Breast epithelium (tissue), 4 donors: ENCODE measurements at places on chromosomes 3 and 15. TPM values are rescaled to one million over a fixed set of nuclear protein-coding genes. Genes with fewer than 3 reads are reported as not detected.

DNA sequence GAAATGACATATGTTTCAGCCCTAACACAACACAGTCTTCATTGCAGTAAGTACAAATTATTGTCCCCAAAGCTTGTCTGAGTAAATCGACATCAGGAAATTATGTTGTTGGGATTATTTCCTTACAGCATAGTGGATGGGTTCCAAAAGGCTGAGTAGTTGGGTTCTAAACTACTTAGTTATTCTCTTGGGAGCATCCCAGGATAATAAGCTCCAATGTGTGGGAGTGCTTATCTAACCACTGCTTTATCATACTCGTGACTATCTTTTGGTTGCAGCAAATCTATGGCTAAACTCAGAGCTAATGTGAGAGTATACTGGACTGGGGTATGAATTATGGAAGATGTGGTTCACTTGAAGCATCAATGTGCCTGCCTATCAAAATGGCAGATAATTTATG lies 128.5 kb downstream of the RBMS3 start:
- DNase-seq = no peak

CCR4 gene
- 0.66 TPM for total RNA-seq

GRCh38 chr15:57035664-57036063 lies 117.2 kb downstream of the TCF12 start:
- DNase-seq = no peak

- DNase-seq = no peak
Measured at GRCh38 chr3:194727435-194728128, 41.9 kb downstream of the FAM43A start.

GRCh38 chr3:73718326-73719110 lies 93.8 kb upstream of the PDZRN3 start:
- no peak for DNase-seq

- no peak for DNase-seq
Measured at GRCh38 chr15:49423901-49424550, 984 bp downstream of the FGF7 start.

DNA sequence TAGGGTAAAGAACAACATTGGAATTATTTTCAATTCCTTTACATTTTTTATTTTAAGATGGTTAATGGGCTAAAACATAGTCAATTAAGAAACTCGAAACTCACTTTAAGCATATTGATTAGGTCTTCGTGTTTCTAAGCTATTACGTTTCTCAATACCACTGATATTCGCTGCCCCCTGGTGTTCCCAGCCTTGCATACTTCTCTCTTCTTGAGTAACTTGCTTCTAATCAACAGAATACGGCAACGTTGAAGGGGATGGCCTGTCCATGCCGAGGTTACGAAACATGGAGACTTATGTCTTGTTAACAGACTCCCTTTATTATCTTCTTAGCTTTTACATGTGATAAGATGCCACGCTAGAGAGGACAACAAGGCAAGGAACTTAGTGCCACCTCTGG lies 43.6 kb downstream of the ROBO1 start:
- DNase-seq = no peak

GRCh38 chr15:95804484-95804883 lies 526.0 kb upstream of the NR2F2 start:
- DNase-seq = no peak

- DNase-seq = no peak
Measured at GRCh38 chr3:4950351-4950784, 28.9 kb upstream of the BHLHE40 start.

GRCh38 chr3:38147421-38147820 lies 9.0 kb downstream of the MYD88 start:
- no peak for DNase-seq

DNA sequence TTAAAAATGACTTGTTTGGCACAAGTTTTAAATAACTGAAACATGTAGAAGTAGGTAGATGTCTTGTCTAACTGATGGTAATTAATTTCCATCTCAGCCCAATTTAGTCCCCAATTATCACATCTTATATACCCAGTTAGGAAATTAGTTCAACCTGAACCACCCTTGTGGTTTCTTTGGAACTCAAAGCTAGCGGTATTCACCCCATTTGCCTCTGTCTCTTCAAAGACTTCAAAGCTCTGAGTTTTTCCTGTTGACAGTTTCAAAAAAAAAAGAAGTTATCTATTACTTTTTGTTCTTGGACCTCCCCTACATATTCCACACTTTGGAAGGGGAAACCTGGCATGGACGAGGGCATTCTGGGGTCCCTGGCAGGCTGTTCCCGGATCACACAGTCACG lies 236.5 kb downstream of the KCNMB2 start:
- DNase-seq = no peak

TIMP4 gene
- 27.4 TPM for total RNA-seq

DNA sequence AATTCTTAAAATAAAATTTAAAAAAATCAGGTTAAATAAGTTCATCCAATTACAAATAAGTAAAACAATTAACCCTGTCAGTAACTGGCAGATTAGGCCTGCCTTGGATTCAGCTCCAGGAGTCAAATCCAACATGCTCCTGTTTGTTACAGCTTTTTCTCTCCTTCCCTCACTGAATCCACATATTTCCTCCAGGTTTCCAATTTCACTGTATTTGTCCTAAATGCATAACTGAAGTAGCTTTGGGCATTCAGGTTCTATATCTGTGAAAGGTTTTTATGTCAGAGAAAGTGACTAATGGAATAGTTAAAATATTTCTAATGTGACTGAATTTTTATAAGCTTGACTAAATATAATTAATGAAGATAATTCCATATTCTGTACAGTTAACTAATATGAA lies 79.7 kb downstream of the IFT80 start:
- DNase-seq = no peak

GRCh38 chr3:48140336-48140757 lies 47.9 kb downstream of the CDC25A start:
- DNase-seq = no peak

DNA sequence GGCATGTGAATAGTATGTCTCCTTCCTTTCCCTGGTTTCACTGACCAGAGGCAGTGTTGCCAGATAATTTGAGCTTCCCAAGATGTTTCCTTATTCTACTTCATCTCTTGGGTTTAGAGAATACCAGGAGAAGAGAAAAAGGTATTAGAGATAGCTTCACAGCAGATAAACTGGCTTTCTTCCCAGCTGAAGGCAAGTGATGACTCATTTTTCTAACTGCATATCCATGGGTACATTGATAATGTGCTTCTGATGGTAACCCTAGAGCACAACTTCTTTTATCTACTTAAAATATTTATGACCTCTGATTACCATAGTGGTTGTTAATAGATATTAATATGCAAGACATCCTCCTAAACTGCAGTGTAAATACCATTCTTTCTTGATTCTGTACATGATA lies 34.6 kb upstream of the CMTM8 start:
- DNase-seq = no peak

GRCh38 chr15:88465633-88466224 lies 1.5 kb downstream of the MRPL46 start:
- DNase-seq = no peak

GRCh38 chr3:61530355-61530754 lies 31.0 kb upstream of the PTPRG start:
- no peak for DNase-seq

DNA sequence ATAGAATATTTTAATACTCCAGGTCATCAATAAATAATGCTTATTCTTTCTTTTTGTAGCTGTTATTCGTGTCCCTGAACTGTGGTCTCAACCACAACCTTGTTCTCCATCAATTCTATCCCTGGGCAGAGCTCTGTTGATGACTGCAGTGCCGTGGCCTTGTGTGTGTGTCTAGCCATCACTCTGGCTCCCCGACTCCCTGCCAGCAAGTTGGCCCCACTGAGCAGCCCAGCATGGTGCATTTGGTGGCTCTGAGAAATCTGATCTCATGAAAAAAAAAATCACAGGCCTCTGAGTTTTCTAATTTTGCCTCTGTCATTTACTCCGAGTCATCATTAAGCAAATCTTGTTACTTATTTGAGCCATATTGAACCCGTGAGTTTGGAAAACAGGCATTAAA lies 164.7 kb downstream of the GOLGA6L6 start:
- DNase-seq = no peak

RAF1 gene
- total RNA-seq = 118 TPM

ST3GAL6 gene
- total RNA-seq = 22.1 TPM

GRCh38 chr15:95025924-95026728 lies 794.8 kb downstream of the MCTP2 start:
- DNase-seq = no peak

DNA sequence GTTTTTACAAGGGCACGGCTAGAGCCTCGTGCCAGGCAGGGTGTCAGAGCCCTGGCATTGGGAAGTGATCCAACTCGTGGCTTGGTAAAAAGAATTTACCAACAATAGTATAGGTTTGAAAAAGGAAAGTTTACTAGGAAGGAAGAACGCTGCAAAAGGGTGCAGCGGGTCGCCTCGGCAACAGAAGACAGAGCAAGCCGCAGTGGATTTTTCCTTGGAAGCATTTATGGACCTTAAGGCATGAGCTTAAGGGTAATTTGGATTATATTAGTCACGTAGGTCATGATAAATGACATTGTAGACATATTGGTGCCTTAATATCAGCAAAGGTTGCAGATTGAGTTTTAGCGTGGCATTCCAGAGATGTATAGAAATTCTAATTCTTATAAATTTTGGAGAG lies 163.4 kb upstream of the PPP2R3A start:
- no peak for DNase-seq

MYO5A gene
- 77.4 TPM for total RNA-seq
